T-cell (primary cell): ENCODE measurements at places on chromosomes 12 and 14. TPM values are rescaled to one million over a fixed set of nuclear protein-coding genes. Genes with fewer than 3 reads are reported as not detected.
A peak's percentile ranks its signal among the peaks of the same experiment; 100 is the strongest.

GRCh38 chr12:116962197-116962596 lies 51.4 kb downstream of the FBXW8 start:
- H3K27ac ChIP-seq: no peak overlapping the region
- DNase-seq: no peak
- peaks cover 19% of the 10 kb centered on the region for H3K36me3 ChIP-seq
- H3K27me3 ChIP-seq: no peaks in the 10 kb centered on the region

DNA sequence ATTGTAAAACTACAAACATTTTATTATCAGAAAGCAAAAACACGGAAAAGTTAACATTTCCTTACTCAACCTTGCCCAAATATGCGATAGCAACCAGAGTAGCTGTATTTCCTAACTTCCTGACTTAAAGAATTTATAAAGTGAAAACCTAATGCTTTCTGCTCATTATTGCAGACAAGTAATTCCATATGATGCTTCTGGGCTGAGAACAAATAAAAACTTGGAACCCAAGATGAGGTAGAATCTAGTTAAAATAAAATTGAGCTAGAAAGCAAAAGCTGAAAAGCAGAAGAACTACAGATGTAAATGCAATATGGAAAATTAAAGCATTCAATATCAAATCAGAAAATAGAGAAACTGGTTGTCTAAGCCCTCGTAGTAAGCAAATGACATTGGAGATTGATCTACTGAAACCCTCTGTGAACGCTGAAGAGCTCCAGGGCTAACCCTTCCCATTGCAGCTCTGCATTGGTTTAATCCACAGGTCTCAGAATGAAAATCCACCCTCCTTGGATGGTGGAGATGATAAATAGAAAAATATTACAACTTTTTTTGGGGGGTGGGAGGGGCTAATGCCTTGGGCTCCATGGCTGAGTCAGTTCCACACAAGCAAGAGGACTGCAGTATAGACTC lies 40.7 kb downstream of the CORO1C start:
- H3K27me3 ChIP-seq: no peaks in the 10 kb centered on the region
- peaks cover 40% of the 10 kb centered on the region for H3K4me1 ChIP-seq
- no peak overlapping the region for H3K4me3 ChIP-seq
- DNase-seq: no peak
- no peaks in the 10 kb centered on the region for H3K36me3 ChIP-seq

Gene RDH16
- total RNA-seq: 1.2 TPM

DNA sequence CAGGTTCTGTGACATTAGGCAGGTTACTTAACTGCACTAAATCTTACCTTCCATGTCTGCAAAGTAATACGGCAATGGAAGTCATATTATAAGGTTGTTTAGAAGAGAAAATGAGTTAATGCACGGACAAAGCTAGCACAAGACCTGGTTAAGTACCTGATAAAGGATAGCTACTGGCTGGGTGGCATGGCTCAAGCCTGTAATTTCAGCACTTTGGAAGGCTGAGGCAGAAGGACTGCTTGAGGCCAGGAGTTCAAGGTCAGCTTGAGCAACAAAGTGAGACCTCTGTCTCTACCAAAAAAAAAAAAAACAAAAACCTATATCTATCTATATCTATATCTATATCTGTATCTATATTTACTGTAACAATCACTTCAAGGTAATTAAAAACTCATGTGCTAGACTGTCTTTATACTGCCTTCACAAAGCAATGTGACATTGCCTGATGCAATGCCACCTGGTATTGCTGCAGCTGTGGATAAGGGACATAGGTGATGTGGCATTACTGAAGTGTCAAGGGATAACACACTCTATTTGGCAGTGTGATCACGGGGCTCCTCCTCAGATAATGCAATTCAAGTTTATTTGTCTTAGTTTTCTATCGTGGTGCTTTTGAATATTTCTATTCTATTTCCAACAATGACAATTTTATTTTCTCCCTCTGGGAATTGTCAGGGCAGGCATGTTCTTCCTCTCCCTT lies 107.1 kb downstream of the PAX9 start:
- no peak overlapping the region for H3K4me3 ChIP-seq
- H3K27me3 ChIP-seq: no peaks in the 10 kb centered on the region
- H3K36me3 ChIP-seq: no peaks in the 10 kb centered on the region
- no peak for DNase-seq
- H3K4me1 ChIP-seq: no peaks in the 10 kb centered on the region

Gene ACSS3
- not detected for total RNA-seq

GRCh38 chr12:8078398-8078797 lies 3.7 kb upstream of the NECAP1 start:
- no peaks in the 10 kb centered on the region for H3K27me3 ChIP-seq
- H3K36me3 ChIP-seq: no peaks in the 10 kb centered on the region
- peak; percentile 76 for DNase-seq
- no peak overlapping the region for H3K27ac ChIP-seq
- peaks cover 15% of the 10 kb centered on the region for H3K4me1 ChIP-seq
- no peak overlapping the region for H3K4me3 ChIP-seq
